Left ventricle myocardium superior (tissue), 1 donor: ENCODE measurements at places on chromosomes 7 and 10. TPM values are rescaled to one million over a fixed set of nuclear protein-coding genes. Genes with fewer than 3 reads are reported as not detected.

GRCh38 chr10:111018021-111018420, 58.8 kb upstream of the ADRA2A start:
- DNase-seq, result no peak

GRCh38 chr7:139798892-139799291, 21.1 kb upstream of the HIPK2 start:
- DNase-seq, result no peak

GRCh38 chr7:155805826-155806095, 6.5 kb downstream of the SHH start:
- DNase-seq, result no peak

DNA sequence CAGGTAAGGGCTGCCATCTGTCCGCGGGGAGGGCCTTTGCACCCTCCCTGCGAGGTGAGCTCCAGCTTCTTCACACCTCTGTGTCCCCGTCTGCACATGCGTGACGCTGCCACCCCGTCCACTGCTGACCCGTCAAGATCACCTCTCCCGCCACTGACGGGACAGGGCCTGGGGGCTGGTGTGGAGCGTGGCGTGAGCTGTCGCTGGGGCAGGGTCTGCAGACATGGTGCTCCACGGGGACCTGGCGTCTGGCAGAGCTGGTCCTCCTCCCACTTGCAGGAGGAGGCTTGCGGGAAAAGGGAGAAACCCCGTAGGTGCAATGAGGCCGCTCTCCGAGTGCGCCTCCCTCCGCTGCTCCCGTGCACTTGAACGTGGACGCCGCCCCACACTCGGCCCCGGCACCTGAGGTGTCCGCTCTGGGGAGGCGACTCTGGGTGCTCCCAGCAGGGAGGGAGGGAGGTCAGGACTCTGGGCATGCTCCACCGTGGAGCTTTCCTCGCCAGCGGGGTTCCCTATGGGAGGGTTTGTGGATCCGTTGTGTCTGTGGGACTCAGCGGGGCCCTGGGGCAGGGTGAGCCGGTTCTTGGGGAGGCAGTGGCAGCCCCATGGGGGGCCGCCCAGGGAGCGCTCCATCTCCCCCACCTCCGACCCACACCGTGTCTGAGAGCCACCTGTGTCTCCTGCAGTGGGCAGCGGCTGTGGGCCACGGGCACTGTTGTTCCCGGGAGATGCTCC, 17.6 kb upstream of the DPYSL4 start:
- peak; percentile 26 for DNase-seq

The PKD2L1 gene
- not detected for total RNA-seq

The LAMB1 gene
- total RNA-seq, result 56.1 TPM

The DENND2A gene
- 14.4 TPM for total RNA-seq
